ENCODE measurements at places on chromosomes 7 and 10.

- DNase-seq: no peak
Measured at GRCh38 chr10:23448802-23449570, 10.1 kb downstream of the OTUD1 start.

- DNase-seq: peak; percentile 55
Measured at GRCh38 chr7:39950473-39951225, 593 bp downstream of the CDK13 start.

DNA sequence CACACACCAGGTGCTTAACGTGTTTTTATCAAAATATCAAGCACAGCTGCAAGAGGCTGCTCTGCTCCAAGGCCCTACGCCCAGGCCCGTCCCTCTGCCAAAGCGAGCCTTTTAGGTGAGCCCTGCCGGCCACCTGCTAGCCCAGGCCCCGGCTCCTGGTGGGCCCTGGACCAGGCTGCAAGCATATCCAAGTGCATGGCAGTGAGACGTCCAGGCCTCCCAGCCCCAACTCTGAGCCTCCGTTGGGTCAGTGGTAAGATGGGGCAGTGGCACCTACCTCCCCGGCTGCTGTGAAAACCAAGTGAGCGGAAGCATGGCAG, 136.2 kb downstream of the LHPP start:
- no peak for DNase-seq

DNA sequence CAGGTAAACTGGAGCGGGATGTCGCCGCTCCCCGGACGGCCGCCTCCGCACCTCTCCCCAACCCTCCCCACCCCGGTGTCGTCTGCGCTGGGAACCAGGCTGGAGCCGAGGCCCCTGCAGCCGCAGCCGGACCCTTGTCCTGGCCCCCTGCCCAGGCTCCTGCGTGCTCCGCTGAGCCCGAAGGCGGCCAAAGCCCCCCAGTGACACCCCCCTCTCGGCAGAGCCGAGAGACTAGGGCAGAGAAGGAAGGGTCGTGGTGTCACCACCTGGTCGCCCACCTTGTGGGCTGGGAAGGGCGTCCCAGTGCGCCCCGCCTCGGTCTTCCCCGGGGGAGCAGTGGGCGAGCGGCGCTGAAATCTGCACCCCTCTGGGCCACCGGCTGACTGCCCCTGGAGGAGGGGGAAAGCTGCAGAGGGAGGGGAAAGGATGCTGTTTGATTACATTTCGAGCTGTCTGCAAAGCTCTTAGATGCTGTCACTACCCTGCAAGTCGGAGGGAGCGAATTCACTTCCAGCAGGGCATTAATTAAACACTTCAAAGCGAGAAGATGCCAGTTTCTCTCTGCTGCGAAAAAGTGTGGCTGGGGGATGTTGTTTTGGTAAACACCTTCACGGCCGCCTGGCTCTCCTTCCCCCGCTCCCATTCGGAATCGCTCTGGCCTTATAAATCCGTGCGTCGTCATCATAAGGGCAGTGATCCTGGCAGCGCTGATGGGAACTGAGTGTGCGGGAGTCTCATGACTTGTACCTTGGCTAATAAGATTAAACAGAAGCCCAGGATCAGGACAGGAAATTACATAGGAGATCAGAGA, 622 bp downstream of the DYNC1I1 start:
- peak; percentile 23 for DNase-seq

GRCh38 chr10:132506711-132507408, 30.7 kb upstream of the INPP5A start:
- DNase-seq: no peak

DNA sequence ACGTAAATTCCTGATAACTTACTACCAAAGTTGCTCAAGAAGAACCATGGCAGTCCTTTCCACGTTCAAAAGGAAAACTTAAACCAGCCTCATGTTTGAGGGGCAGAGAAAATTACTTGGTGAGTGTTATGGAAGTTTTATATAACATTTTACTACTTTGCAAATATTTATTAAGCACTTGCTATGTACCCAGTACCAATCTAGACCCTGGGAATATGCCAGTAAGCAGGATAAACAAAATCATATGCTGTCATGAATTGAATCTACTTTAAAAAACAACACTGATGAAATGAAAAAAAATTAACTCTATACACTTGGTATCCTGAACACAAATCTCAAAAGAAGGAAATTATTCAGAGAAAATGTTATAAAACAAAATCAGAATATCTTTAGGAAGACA, 46.1 kb downstream of the NCAPG2 start:
- DNase-seq: no peak

DNA sequence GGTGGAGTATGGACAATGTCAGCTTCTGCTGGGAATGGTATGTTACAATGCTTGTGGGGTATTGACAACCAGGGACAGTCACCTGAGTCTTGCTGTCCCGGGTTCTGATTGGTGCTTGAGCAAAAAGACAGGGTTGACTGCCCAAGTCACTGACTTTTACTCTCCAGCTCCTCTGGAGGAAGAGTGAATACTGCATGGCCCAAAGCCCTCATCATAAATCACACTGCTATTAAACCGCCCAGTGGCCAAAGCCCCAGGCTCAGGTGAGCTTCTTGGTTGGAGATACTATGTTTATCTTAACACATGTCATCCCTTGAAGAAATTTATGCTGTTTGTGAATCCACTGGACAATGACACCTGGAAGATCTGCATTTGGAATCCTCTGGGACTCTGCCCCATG, 90.0 kb upstream of the IGFBP3 start:
- DNase-seq: no peak

DNA sequence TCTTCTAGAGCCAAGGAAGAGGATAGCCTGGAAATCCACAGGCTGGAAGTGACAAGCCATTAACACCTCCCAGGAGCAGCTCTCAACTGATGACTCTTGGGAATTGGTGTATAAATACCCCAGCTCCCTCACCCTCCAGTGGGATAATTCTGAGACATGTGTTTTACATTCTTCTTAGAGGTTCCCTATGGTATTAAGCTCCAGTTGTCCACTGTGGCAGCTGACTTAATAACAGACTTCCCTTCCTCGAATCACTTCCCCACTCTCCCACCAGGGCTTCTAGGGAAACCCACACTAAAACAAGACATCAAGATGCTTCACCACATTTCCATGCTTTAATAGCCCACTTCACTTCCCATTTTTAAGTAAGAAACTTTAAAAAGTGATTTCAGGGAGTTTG, 47.2 kb downstream of the FAM107B start:
- DNase-seq: no peak

DNA sequence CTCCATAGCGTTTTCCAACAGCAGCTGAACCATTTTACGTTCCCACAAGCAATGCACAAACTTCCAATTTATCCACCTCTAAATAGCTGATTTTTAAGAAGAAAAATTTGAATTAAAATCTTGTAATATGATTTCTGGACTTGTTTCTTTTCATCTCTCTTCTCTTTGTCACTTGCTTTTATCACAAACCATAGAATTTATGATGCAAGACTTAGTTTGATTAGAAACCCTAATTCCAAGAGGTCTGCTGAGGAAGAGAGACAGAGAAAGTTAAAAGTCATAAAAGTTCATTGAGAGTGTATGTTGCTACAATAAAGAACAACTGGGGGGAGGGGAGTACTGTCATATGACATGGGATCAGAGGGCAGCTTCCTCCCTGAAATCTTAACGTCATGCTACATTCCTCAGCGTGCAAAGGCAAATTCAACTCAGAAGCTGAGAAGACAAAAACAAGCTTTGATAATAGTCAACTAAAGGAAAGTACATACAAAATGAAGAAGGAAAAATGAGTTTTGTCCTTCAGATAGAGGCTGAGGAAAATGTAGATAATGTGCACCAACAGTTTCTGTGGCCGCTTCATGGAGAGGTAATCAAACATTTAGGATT, 18.4 kb upstream of the CUBN start:
- no peak for DNase-seq

- no peak for DNase-seq
Measured at GRCh38 chr10:3081383-3081981, 14.1 kb downstream of the PFKP start.

DNA sequence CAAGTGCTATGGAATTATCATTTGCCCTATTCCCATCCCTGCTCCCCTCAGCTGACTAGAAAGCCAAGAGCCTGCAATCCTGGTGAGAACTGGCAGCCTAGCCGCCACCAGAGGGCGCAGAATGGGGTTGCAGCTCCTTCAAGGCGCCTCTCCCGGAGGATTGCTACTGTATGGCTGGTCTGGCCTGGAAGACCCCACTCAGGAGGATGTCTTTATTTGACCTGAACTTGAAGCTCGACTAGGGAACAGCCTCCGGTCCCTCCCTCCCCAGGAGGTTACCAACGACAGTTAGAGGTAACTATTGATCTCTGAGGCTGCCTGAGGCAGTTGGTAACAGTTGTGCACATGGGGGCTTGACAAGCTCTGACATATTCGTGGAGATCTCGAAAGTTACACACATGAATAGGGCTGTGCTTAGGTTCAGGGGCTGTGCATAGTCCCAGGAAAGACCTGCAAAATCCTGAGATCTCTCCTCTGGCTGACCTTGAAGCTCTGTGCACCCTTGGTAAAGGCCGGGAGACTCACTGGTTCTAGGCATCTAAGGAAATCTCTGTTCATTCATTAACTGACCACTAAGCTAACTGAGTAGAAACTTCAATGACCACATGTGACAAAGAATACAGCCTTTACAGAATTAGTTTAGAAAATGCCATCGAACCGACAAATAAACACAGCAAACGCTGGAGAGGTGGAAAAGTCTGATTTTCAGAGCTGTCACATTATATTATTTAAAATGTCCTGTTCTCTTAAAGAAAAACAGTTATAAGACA, 65.7 kb downstream of the TSPAN12 start:
- DNase-seq: peak; percentile 79

- no peak for DNase-seq
Measured at GRCh38 chr10:132366006-132366405, 31.0 kb upstream of the PWWP2B start.

GRCh38 chr7:25386311-25386744, 158.0 kb upstream of the NPVF start:
- DNase-seq: no peak

- DNase-seq: no peak
Measured at GRCh38 chr10:32950591-32951108, 7.4 kb downstream of the ITGB1 start.

GRCh38 chr10:44393051-44393630, 8.2 kb upstream of the CXCL12 start:
- no peak for DNase-seq

DNA sequence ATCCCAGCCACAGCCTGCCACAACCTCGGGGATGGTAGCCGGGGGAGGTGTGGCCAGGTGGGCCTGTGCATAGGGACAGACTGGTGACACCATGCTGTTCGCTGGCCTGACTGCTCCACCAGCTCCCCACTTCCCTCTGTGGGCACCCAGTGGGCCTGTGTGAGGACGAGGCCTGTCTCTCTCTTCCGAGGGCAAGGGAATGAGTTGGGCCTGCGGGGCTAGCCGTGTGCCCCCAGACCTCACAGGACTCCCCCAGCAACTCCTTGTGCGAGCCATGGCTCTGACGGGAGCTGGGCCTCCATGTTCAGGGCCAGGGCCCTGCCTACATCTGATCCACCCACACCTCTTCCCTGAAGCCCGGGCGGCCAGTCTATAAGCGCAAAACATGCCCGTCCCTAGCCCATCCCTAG, 40.5 kb downstream of the PWWP2B start:
- DNase-seq: peak; percentile 4

DNA sequence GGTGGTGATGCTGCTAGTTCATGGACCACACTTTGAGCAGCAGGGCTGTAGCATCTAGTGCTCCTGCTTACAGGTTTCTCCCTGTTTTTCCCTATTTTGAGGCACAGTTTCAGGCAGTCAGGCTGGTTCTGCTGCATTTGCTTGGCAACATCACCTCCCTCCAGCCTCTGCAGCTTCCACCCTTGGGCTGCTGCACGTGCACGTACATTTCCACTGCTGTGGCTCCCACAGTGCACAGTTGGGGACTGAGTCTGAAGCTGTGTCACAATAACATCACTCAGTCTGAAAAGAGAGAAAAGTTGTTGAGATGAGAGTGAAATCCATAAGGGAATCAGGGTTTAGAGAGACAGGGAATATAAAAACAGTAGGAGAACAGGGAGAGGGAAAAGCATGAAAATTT, 230.7 kb upstream of the FZD1 start:
- no peak for DNase-seq

GRCh38 chr10:10208196-10208595, 809.5 kb upstream of the CELF2 start:
- no peak for DNase-seq

DNA sequence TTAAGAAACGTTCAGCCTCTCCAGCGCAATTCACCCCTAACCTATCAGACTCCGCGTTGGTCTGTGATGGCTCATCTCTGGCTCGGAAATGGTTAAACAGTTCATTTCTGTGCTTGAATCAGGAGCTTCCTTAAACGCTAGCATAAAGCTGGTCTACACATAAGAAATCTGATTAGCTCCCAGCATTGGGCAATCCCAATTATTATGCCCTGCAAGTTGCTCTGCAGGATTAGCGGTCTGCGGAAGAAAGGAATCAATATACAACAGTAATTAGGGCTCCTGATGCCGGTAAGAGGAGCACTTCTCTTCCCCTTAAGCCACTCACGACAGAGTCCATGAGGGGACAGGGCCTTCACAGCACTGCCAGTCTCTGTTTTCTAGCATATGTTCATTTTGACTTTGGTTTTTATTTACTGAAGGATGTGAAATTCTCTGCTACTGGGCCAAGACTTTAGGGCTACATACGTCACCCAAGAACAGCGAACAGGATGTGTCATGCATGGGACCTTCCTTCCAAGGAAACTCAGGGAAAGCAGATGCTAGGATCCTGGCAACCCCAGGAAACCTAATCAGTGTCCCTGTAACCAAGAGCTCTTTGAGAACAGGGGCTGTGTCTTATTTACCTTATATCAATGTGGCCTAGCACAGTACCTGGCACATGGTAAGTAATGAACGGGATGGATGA, 324.4 kb downstream of the KCNMA1 start:
- no peak for DNase-seq

GRCh38 chr7:135210888-135211178, 493 bp downstream of the WDR91 start:
- DNase-seq: no peak

DNA sequence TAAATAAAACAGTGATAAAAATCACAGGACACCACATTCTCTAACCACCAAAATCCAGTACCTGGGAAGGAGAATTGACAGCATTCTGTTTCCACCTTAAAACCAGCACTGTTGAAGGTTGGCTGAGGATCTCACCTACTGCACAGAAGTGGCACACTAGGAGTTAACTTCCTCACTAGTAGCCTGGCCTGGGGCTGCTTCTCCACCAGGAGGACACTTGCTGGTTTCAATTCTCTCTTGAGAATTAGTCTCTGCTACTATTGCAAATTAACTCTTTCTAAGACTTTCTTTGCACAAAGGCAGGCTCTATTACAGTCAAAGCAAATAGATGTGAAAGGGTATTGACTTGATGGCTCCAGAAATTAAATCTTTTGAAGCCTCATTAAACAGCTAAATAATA, 2.3 kb upstream of the CTTNBP2 start:
- DNase-seq: no peak

DNA sequence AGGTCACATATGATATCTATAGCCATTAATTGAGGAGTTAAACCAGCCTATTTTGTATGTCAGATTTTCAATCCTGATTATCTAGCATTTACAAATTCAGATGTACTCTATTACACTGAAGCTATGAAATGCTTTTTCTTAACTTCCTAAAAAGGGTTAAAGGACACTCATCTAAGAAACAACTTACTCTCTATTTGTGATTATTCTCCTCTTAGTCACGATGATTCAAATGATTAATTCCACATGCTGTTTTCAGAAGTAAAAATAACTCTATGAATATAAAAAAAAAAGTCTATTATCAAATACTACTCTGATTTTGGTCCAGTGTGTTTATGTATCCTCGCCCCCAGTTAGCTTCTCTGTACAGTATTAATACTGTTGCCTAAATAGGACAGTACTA, 1199.9 kb downstream of the GATA3 start:
- DNase-seq: no peak

GRCh38 chr7:157596471-157596870, 259.7 kb downstream of the DNAJB6 start:
- no peak for DNase-seq

GRCh38 chr10:128693493-128694131, 567.4 kb upstream of the MKI67 start:
- no peak for DNase-seq
